ENCODE measurements at places on chromosomes 13 and 19.

- peak; percentile 42 for DNase-seq
Observed at GRCh38 chr13:41652735-41653361, 195.5 kb downstream of the RGCC start.

- DNase-seq = no peak
Observed at GRCh38 chr19:17245535-17245984, at the start of gene NR2F6. NR2F6 (minus strand) TSS chr19:17245919; CDS start chr19:17245220, 699 bp downstream.

GRCh38 chr19:52138983-52139251, 821 bp downstream of the ZNF616 start:
- DNase-seq = no peak

GRCh38 chr13:23443878-23444277, 10.4 kb upstream of the SACS start:
- no peak for DNase-seq

DNA sequence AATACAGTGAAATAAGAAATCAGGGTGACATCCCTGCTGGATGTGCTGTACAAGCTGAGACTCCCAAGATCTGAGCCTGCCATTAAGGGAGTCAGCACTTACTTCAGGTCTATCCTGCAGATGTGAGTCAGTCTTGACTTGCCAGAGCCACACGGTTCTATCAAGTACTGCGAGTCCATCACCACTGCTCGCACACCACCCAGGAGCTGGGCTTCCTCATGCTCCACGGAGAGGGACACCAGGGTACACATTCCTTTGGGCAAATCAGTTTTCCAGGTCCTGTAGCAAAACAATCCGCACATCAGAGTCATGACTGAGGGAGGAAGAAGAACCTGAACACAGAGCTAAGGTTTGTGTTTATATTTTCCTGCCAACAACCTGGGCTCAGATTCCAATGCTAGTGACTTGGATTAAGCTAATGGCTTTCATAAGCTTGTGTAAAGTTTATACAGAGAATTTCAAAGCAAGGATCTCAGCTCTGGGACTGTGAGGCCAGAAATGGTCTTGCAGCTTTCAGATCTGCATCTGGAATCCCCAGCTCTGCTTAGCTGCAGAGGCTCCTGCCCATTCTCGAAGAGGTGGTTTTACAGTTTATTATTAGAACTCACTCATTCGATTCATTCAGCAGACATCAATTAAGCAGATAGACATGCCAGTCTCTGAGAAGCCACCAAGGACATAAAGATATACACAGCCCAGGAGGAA, 90.6 kb downstream of the KL start:
- no peak for DNase-seq

DNA sequence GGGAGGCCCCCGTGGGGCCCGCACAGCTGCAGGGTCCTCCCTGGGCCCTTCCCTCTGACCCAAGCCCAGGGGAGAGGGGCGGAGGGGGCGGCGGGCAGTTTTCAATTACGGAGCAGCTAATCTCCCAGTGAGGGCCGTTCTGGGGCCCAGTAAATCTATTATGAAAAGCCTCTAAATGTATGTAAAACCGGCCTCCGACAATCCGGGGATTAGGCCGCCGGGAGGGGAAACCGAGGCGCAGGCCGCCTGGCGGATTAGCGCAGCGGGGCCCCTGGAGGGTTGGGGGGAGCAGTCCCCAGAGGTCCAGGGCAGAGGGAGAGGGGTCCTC, 25.1 kb downstream of the EFNA2 start:
- DNase-seq = no peak

GRCh38 chr13:35858665-35859064, 272.5 kb downstream of the DCLK1 start:
- no peak for DNase-seq

DNA sequence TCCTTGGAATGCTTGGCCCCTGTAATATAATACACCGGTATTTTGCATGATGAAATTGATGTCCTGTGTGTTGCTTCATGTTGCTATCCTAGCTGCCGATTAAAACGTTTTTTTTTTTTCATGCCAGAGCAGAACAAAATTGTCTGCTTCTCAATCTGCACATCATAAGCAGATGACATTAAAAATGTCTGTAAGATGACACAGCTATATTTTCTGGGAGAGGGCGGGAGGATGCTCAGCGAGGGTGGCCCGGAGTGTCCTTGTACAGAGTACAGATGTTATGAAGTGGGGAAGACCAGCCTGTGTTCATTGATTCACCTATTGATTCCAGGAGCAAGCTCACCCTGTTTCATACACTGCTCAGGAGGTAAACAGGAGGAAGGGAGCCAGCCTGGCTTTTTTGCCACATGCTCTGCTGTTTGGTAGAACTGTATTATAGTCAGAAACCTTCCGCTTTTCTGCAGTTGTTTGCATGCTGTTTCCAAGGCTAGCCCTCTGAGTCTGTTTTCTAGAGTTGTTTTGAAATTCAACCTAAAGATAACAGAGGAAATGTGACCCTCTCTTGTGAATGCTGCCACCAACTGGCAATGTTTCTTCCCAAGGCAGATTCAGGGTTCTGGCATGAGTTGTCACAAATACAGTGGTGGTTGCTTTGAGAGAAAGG, 4.7 kb upstream of the IRS2 start:
- peak; percentile 56 for DNase-seq

GRCh38 chr13:80123945-80124344, 217.0 kb downstream of the SPRY2 start:
- DNase-seq = no peak
